Inflammatory macrophage treated with lipopolysaccharide for 1 hour (primary cell): ENCODE measurements at places on chromosomes 4 and X.

DNA sequence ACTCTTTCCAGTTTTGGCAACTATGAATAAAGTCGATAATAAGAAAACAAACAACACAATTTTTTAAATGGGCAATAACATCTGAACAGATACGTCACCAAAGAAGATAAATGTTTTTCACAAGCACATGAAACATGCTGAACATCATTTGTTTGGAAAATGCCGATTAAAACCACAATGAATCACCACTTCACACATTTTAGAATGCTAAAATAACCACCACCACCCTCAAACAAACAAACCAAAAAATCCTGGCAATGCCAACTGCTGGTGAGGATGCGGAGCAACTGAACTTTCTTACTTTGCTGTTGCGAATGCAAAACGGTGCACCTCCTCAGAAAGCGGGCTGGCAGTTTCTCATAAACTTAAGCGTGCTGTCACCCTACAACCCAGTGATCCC is 115.9 kb downstream of the NSUN7 start:
- DNase-seq, result no peak

GRCh38 chr4:40438384-40439026 is 103.4 kb downstream of the CHRNA9 start:
- no peak for DNase-seq

DNA sequence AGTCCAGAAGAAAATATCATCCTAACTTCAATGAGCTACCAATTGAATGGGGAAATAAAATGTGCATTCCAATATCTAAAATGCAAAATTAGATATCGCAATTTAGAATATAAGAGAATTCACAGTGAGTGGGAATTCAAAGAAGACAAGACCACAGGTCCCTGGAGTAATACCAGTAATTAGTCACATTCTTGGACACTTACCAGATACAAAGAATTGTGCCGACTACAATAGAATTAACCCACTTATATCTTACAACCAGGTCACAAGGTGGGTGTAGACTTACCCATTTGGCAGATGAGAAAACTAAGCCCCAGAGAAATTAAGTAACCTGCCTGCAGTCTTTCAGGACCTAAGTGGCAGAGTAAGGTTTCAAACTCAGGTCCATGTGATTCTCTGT is 84.3 kb upstream of the C1QTNF7 start:
- no peak for DNase-seq

DNA sequence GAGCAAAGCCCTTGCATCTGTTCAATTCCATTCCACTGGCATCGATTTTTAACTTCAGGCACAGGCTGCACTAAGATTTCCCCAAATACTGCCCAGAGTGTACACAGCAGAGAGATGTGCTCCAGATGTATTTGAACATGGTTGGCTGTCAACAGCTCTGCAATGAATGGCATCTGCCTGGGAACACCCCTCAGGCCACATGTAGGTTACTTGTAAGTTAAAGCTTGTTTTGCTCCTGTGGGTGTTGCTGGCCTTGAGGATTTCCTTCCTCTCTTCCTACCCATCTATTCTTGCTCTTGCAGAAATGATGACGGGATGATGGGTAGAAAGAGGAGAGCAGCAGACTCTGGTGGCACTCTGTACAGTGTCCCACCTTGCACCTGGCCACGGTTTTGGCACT is 69.3 kb upstream of the HELT start:
- no peak for DNase-seq

DNA sequence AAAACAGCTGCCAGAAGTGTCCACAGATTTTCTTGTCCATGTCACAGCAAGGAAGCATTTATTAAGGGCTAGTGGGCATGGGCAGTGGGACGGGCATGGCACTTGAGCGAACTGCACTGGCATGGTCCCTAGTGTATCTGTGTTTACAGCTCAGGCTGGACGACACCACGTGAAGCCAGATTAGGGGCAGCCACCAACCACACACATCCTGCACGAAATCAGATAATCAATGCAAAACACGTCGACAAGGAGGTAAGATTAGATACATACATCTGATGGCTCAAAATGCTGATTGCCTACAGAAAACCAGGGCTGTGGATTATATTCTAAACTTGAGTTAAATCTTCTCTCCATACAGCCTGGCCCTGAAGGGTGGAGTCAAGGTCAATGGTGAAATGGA is 103.8 kb upstream of the ATP6AP2 start:
- DNase-seq, result no peak

DNA sequence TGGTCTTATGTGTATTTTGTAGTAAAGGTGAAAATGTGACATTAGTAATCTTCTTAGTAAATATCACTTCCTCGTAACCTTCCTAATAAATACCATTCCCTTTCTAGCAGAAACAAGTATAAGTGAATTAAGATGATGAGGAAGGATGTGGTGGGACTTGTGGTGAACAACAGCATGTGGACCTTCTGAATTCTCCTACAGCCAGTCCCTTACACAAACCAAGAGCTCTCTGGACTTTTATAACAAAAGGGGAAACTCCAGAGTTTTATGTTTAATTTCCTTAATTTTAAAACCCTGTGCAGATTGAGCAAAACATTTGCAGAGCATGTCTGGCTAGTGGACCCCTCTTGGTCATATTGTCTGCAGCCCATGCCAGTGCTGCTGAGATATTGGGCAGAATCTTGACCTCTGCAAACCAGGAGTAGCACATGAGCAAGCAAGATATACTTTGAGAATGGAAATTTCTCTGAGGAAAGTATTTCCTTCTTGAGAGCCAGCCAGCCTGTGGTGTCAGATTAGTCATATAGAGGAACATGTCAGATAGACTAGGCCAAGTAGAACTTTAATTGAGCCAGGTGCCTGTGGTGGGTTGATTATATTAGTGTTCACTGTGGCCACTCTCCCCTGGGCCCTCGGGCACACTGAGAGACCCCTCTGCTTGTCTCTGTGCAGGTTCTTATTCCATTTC is 328.2 kb downstream of the DKK2 start:
- peak; percentile 68 for DNase-seq

DNA sequence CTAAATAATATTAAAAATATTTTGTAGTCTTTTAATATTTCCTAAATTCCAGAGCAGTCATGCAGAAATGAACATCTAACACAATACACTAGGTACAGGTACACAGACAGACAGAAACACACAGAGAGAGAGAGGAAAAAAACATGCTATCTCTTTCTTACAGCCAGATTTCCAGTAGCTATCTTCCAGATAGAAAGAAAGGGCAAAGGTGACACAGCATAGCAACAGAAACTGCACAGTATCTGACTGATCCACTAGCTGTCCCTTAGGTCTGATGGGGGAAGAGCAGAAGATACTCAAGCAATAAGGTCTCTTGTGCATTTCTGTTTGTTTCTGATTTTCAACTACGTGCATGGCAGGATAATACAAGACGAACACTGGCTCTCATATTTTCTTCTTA is 7.8 kb downstream of the FBXW7 start:
- no peak for DNase-seq

- no peak for DNase-seq
These were observed 153.1 kb upstream of the PCDH18 start for GRCh38 chr4:137685357-137685756.

DNA sequence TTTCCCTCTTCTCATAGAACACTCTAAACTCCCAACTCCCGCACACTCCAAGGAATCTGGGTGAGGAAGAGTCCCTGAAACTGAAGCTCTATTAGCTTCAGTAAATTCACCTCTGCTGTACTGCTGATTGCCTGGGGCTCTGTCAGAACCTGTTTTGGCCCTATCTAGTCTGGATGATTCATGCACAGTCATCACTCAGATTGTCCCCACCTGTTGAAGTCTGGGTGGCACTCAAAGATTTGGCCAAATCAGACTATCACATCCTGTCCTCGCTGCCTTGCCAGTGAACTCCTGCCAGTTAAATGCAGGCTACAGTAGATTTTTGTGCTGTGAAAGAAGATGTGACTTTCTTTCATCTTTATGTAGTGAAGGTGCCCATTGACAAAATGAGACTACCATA is 63.5 kb upstream of the EMCN start:
- DNase-seq, result no peak

DNA sequence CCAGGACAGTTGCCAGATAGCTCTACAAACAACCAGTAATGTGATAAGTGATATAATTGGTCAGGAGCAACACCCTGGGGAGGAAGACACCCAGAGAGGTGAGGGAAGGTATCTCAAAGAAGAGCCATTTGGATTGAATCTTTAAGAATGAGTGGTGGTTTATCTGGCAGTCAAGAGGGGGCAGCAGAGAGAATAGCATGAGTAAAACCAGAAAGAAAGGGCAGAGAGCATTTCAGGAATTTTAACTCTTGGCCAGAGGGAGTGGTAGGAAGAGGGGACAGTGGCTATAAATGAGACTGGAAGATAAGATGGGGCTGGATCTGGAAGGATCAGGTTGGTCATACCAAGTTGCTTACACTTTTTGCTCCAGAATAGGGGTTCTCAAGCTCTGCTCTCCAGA is 5.9 kb upstream of the SEPTIN6 start:
- peak; percentile 27 for DNase-seq

GRCh38 chr4:41533680-41534079 is 4.3 kb upstream of the LIMCH1 start:
- no peak for DNase-seq

DNA sequence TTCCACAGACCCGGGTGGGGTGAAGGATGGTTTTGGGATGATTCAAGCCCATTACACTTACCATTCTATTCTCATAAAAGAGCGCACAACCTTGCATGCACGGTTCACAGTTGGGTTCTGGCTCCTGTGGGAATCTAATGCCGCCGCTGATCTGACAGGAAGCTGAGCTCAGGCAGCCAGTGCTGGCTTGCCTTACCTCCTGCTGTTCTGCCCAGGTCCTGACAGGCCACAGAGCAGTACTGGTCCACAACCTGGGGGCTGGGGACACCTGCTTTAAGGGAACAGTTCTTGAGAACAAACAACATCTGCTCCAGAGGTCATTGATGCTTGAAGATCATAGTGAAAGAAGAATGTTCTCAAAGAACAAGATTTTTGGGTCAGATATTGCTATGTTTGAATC is 8.0 kb upstream of the HS3ST1 start:
- no peak for DNase-seq

GRCh38 chr4:154744341-154744926 is 634 bp downstream of the LRAT start:
- DNase-seq, result no peak

DNA sequence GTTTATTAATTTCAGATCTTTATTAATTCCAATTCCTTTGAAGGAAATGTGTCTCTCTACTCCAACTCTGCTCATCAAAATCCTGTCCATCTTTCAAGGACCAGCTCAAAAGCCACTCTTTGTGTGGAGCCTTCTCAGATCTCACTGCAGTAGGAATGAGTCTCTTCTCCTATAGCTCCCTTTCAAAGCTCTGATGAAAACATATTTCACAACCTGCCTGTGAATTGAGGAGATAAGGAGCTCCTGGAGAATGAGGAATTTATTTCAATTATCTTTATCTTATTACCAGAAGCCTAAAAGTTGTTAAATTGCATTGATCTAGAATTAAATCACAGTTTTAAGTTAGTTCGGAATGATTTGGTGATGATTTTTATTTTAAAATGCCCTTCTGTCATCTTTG is 92.6 kb upstream of the TRPC3 start:
- DNase-seq, result no peak
